ENCODE measurements at places on chromosomes 2 and 18. TPM values are rescaled to one million over a fixed set of nuclear protein-coding genes. Genes with fewer than 3 reads are reported as not detected.

The DIPK1C gene
- not detected for total RNA-seq

DNA sequence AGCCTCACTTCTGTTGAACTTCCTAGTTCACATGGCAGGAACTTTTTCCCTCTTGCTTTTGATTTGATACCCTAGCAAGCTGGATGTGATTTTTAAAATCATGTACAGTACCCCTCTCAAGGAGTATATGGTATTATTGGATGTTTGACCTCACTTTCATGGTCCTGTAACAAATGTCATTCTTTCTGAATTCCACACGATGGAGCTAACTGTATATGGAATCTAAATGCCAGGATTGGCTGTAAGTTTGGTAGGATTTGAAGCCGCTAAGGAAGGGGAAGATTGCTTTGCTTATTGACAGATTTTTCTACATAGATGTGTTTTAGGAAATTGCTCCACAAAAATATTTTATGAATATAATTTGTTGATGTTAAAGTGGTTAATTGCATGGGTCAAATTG lies 18.3 kb downstream of the MAIP1 start:
- DNase-seq = no peak

GRCh38 chr2:127649100-127649611 lies 3.2 kb downstream of the GPR17 start:
- no peak for DNase-seq

DNA sequence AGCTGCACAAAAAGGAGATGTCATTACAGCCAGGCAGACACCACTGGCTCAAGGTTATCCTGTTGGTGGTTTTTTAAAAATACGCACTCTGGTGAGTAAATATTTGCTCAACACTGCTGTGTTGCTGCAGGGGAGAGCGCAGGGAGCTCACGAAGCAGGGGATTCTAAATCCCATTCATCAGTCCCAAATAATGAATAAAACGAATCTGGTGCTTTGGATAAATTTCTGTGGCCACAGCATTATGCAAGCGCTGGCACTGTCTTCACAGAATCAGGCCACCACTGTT lies 256.2 kb downstream of the HDAC4 start:
- no peak for DNase-seq

The CDCA7 gene
- total RNA-seq = 41.0 TPM

DNA sequence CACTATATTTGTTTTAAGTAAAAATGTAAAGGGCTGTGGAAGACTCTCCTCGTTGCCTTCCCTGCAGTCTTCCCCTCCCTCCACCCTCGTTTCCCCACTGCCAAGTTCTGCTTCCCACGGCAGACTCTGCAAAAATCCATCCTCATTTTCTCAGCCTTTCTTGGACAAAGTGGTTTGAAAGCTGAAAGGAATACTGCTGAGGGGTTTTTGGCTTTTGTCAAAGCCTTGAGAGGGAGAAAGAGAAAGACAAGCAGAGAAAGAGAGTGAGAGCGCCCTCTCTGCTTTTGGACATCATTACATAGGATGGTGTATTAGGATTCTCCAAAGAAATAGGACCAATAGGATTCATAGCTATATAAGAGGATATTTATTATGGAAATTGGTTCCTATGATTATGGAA lies 455.9 kb upstream of the SOX11 start:
- DNase-seq = no peak

DNA sequence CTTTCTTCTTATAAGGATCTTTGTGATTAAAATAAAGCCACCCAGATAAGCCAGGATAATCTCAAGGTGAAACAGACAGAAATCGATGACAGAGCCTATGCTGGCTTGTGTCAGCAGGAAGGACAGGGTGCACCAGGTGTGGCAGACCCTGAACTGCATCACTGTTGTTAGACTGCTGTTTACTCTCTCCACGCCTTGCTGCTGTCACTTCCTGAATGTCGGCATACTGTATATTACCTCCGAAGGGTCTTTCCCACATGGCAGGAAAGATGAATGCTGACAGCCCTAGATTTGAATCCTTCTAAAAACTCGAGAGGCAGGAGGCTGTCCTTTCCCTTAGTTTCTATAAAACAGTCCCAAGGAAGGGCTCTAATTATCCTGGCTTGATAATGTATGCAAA lies 18.9 kb upstream of the TMEM163 start:
- no peak for DNase-seq

The SERPINB12 gene
- not detected for total RNA-seq

GRCh38 chr2:226794751-226795171 lies 4.9 kb downstream of the IRS1 start:
- DNase-seq = no peak

- no peak for DNase-seq
These were observed 192.5 kb downstream of the SMAD2 start for GRCh38 chr18:47737956-47738355.

DNA sequence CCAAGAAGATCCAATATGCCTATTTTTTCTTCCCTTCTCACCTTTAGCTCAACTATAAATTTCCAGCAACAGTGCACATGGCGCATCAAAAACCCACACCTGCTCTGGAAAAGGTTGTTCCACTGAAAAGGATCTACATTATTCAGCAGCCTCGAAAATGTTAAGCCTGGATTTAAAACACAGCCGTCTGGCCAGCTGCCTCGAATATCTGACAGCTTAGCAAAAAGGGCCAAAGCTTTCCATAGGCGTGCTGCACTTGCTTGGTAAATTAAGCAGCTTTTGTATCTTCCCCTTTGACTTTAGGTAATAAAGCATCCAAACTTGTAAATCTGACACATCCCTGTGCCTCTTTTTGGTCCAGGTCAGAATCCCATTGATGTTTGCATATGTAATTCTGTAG lies 20.5 kb downstream of the DAPL1 start:
- no peak for DNase-seq

The DSG4 gene
- 0.16 TPM for total RNA-seq

GRCh38 chr2:215371915-215372897 lies 60.3 kb downstream of the ATIC start:
- no peak for DNase-seq

- no peak for DNase-seq
These were observed 127.5 kb downstream of the PTGR3 start for GRCh38 chr18:75081486-75081885.

GRCh38 chr2:172374318-172375240 lies 52.8 kb upstream of the ITGA6 start:
- DNase-seq = no peak

The POTEI gene
- 0.11 TPM for total RNA-seq

GRCh38 chr18:22913861-22914260 lies 19.3 kb upstream of the RBBP8 start:
- no peak for DNase-seq

The ANTXR1 gene
- total RNA-seq = 0.32 TPM

The SPDYA gene
- 0.58 TPM for total RNA-seq

- DNase-seq = no peak
These were observed 79.0 kb upstream of the RAB27B start for GRCh38 chr18:54749291-54749690.

The SERPINB7 gene
- not detected for total RNA-seq

GRCh38 chr18:49476664-49477411 lies 10.2 kb downstream of the C18orf32 start:
- DNase-seq = no peak

GRCh38 chr18:11761553-11761952 lies 72.5 kb downstream of the GNAL start:
- no peak for DNase-seq

- DNase-seq = no peak
These were observed 226.3 kb downstream of the MREG start for GRCh38 chr2:215787025-215787424.

- DNase-seq = no peak
These were observed 56.7 kb downstream of the ADI1 start for GRCh38 chr2:3462493-3463104.

DNA sequence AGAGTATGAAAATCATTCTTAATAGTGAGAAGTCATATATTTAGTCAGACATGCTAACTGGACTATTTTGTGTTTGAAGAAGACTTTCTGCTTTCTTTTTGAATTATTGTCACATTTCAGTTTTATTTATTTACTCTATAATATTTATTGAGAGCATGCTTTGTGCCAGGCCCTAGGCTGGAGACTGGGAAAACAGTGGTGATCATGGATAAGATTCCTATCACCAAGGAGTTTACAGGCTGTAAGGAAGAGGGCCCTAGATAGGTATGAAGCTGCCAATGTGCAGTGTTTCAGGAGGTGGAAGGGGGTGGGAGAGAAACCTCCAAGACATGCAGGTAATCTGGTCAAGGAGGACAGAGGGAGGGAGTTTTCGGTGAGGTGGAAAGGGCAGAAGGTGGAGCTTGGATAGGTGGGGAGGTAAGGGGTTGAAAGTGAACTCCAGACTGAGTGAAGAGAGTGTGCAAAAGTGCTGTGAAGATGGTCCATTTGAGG lies 207.5 kb downstream of the ARHGAP15 start:
- no peak for DNase-seq

DNA sequence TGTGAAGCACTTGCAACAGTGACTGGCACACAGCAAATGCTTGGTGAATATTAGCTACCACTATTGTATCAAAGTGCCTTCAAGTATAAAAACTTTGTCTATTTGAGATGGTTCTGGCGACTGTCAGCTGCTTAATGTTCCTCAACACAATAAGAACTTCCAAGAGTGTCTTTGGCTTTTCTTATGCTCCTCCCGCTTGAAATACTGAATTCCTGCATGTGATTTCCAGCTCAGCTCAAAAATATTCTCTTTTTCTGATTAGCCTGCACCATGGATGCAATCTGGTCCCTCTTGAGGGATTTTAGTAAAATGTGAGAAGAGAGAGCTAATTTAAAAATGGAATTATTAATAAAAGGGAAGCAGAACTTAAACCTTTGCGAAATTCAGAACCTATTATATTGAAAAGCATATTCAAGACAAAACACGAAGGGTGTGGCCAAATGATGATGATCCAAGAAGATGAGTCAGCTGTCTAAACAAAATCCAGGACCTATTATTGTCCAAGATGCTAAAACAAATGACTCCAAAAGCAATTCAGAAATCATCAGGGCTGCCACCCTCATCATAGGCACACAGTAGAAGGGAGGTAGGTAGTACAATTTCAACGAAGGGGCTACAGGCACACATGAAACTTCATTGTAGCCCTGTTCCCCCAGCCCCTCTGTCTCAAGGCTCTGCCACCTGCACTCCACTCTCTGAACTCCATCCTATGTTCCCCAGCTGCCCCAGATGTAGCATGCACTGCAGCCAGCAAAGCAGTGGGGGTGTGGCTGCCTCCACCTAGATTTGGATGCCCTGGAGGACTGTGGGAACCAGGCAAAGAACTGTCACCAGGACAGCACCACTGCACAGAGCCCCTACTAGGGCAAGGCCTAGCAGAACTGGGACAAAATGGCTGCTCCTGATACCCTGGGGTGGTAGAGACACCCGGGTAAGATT lies 190.1 kb downstream of the ZNF385B start:
- no peak for DNase-seq

The NFATC1 gene
- 17.5 TPM for total RNA-seq

GRCh38 chr2:100989666-100990065 lies 12.4 kb upstream of the RPL31 start:
- no peak for DNase-seq

The REEP1 gene
- total RNA-seq = 0.11 TPM

The ITGB6 gene
- total RNA-seq = not detected

DNA sequence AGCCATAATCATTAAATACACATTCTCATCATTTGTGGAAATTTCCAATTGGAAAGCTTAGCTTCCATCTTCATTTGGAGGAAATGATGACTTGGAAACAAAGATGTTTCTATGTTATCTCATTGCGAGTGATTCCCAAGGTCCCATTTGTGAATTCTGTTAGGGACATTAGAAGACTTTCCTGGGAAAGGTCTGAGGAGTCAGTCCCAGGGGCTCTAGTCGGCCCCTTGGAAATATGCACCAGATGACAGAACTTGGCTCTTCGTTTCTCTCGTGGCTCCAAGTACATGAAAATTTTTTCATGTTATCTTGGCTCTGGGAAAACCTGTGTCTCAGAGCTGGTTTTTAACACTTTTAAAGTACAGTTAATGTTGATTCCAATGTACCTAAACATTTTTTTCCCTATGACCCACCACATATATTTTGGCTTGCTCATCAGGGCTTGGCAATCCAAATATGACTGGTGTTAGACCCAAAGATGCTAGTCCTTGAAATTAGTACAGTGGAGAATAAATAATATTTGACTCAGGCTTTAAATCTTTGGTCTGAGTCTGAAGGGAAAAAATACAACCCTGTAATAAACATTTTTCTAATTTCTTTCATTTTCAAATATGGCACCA lies 15.4 kb upstream of the CAVIN2 start:
- DNase-seq = no peak

The UGT1A10 gene
- total RNA-seq = not detected

DNA sequence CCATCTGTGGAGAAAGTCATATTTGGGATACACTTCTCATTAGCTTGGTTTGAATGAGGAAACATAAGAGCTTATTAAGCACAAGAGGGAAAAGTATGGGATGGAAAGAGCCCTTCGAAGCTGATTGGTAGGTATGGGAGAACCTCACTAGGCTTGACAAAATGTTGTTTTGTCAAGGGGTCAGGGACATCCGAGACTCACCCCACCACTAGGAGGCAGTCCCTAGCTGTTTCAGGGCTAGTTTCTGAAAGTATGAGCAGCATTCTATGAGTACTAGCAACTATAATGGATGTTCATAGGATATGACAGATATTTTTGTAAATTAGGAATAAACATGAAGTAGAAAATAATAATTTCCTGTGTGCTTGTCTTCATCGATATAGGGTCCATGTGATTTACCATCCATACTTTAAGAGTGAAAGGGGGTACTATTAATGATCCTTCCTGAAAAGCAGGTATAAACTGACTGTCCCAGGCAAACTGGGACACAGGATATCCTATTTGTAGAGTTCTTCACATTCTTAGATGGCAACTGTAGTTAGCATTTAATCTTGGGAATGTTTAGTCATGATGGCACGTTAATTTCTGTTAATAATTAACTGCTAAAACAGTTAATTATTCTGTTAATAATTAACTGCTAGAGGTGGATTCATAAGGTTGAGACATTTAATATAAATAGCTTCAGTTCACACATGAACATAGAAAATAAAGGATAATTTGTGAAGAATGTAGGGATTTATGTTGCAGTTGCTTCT lies 28.4 kb downstream of the OTX1 start:
- no peak for DNase-seq

DNA sequence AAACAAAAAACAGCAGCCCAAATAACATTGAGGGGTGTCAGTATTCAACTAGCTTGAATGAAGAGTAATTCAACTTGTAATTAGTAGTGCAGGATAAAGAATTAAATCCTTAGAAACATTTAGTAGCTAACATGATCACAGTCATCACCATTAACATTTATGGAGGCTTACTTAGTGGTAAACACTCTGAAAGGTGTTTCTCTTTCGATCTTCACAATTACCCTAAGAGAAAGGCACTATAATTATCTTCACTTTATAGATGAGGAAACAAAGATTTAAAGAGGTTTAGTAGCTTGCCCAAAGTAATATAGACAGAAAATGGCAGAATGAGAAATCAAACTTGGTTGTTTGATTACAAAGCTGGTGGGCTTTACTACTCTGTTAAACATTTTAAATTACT lies 81.5 kb downstream of the GAREM1 start:
- DNase-seq = no peak

The CHRNA1 gene
- not detected for total RNA-seq

The KCNG2 gene
- not detected for total RNA-seq

The BCL2L11 gene
- 2.5 TPM for total RNA-seq

- no peak for DNase-seq
These were observed 16.7 kb upstream of the WIPF1 start for GRCh38 chr2:174614261-174614660.
